ENCODE measurements at places on chromosomes 16 and 17.
A peak's percentile ranks its signal among the peaks of the same experiment; 100 is the strongest.

DNA sequence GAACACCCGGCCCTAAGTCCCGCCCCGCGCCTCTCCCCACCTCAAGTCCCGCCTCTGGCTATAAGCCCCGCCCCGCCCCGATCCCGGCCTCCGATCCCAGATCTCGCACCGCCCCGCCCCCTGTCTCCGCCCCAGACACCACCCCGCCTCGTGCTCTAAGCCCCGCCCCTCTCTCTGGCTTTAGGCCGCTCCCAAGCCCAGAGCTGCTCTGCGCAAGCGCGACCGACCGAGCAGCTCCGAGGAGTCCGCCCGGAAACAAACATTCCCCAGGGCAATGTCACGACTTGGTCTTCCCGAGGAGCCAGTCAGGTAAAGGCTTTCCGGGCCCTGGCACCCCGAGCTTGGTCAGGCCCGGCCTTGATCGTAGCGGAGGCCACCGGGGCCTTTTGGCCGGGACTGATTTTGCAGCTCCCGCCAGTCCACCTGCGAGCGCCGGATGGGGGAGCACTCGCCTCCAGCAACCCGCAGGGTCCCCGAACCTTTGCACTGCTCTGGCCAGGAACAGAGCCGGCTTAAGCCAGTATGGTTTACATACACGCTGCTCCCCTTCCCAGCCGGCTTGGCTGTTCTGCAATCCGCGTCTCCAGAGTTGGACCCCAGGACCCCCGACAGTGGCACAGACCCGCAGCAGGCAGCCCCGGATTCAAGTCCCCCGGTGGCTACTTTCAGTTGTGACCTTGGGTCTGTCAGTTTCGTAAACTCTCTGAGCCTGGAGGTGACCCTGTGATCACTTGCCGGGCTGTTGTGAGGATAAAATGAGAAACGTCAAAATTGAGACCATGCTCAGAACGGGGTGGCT lies at the start of gene NUDT7:
NUDT7 (plus strand) TSS at position 206 of the 799 bp plus-strand sequence; CDS start at position 275, 69 bp downstream.
- peak; percentile 81 for DNase-seq

GRCh38 chr17:34375426-34375997 lies 12.5 kb upstream of the CCL1 start:
- DNase-seq, result no peak

- DNase-seq, result no peak
Measured at GRCh38 chr16:36336-36984, 16.9 kb downstream of the POLR3K start.

DNA sequence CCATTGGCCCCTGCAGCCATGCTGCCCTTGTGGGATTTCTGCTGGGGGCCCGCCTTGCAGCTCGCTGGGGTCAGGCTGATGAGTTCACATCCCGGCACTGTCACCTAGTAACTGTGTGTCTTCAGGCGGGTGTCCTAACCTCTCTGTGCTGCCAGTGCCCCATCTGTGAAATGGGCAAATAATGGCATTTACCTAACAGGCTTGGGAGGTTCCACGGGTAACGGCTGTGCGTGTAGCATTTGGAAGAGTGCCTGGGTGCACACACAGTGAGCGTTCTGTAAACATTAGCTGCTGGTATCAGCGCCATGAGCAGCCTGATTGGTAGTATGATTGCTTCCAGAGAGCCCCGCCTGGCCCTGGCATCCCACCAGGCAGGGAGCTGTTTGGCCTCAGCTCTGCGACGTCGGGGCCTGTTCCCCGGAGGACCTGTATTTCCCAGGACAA lies 167.3 kb upstream of the GSE1 start:
- no peak for DNase-seq

- no peak for DNase-seq
Measured at GRCh38 chr16:79008036-79008868, 592.3 kb downstream of the MAF start.

- DNase-seq, result no peak
Measured at GRCh38 chr16:57607676-57608461, 20.6 kb upstream of the ADGRG1 start.

GRCh38 chr16:56422896-56423441 lies 2.4 kb downstream of the AMFR start:
- DNase-seq, result no peak

GRCh38 chr17:18959071-18959844 lies 7.3 kb downstream of the SLC5A10 start:
- no peak for DNase-seq

GRCh38 chr17:6018788-6019187 lies 51.4 kb upstream of the WSCD1 start:
- no peak for DNase-seq

DNA sequence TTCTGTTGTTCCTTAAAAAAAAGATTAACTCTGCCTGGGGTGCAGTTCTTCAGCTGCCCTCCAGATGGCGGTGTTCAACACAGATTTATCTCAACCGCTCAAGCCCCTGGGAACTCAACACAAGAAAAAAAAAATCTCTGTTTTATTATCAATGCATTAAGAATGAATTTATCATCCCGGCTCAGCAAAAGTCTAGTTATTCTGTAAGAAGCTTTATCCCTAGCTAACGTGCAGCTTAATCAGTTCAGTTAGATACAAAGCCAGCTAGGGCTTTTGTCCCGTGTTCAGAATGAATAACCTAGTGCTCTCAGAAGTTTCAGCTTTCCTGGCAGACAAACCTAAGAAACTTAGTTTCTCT lies 475.9 kb upstream of the CCL2 start:
- DNase-seq, result peak; percentile 26

DNA sequence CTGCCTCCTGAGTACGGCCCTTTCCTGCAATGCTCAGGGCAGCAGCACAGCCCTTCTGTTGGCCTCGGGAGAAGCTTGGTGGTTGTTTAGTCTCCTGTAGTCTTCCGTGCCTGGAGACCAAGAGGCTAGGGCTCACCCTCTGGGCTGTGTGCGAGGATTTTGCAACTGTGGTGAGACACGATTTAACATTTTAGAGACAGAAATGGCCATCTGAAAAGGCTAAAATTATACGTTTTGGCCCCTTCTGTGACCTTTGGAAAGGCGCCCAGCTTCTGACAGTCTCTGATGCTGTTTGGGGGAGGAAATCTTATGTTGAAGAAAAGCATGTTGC lies 33.1 kb downstream of the FOXL1 start:
- DNase-seq, result no peak

All from LHCN-M2 (cell line).